ENCODE measurements at places on chromosomes 5 and 9. TPM values are rescaled to one million over a fixed set of nuclear protein-coding genes. Genes with fewer than 3 reads are reported as not detected.

GPR21 gene
- total RNA-seq = 1.7 TPM

DNA sequence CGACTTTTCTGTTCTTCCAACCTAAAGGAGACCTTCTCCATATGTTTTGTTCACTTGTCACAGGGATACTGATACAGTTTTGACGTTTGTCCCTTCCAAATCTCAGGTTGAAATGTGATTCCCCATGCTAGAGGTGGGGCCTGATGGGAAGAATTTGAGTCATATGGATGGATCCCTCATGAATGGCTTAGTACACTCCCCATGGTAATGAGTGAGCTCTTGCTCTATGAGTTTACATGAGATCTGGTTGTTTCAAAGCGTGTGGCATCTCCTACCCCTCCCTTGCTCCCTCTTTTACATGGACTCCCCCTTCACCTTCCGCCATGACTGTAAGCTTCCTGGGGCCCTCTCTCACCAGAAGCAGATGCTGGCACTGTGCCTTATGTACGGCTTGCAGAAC, 6.9 kb downstream of the PIP5K1B start:
- H3K4me3 ChIP-seq = no peak overlapping the region
- peaks cover 11% of the 10 kb centered on the region for H3K27me3 ChIP-seq
- no peak for DNase-seq
- H3K27ac ChIP-seq = no peak overlapping the region
- no peaks in the 10 kb centered on the region for H3K4me1 ChIP-seq

DNA sequence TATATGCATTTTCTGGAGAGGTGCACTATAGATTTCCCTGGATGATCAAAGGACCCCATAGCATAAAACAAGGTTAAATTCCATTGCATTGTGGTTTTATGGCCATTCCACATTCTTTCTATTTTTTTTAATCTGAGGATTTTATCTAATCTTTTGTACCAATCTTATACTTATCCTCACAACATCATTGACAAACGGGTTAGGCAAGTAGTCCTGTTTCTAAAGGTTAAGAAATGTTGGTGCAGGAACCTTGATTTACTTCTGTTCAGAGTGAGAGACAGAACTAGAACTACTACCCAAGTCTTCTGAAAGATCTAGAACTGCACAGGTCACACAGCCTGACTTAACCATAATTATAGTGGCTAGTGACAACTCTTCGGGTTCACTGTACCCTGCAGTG, 5.7 kb upstream of the DAB2 start:
- no peaks in the 10 kb centered on the region for H3K4me1 ChIP-seq
- H3K27me3 ChIP-seq = no peaks in the 10 kb centered on the region
- no peak for DNase-seq
- no peaks in the 10 kb centered on the region for H3K36me3 ChIP-seq
- no peak overlapping the region for H3K4me3 ChIP-seq
- no peak overlapping the region for H3K27ac ChIP-seq

RANBP17 gene
- 0.58 TPM for total RNA-seq

DNA sequence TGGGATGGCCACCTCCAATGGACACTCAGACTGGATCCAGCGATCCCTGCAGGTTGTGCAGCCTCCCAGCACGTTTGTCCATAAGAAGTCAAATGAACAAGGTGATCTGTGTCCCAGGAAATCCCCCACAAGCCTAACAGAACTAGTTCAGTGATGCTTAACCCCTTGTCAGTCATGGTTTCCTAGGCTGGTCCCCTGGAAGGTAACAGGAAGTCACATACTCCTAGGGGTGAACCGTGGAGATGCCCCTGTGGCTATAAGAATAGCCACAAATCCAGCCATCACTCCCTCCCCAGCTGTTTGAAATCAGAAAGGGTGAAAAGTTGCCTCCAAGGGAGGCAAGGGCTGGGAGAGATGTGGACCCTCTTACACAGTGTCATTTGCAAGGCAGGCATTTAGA, 22.5 kb downstream of the PAX5 start:
- H3K4me1 ChIP-seq = no peaks in the 10 kb centered on the region
- peaks cover 11% of the 10 kb centered on the region for H3K27me3 ChIP-seq
- no peak for DNase-seq
- H3K27ac ChIP-seq = no peak overlapping the region
- no peaks in the 10 kb centered on the region for H3K36me3 ChIP-seq

SLC6A19 gene
- total RNA-seq = not detected

RANBP3L gene
- total RNA-seq = not detected

NPM1 gene
- total RNA-seq = 1,150 TPM
